ENCODE measurements at places on chromosomes 1 and 21. TPM values are rescaled to one million over a fixed set of nuclear protein-coding genes. Genes with fewer than 3 reads are reported as not detected.

The GBP2 gene
- total RNA-seq: 72.9 TPM

- no peaks in the 10 kb centered on the region for H3K36me3 ChIP-seq
- no peaks in the 10 kb centered on the region for H3K27me3 ChIP-seq
- peak; percentile 65 for DNase-seq
- H3K27ac ChIP-seq: no peak within 1 kb of the TSS
- H3K4me1 ChIP-seq: peaks cover 5% of the 10 kb centered on the region
These were observed at the start of gene RBP7 for GRCh38 chr1:9996624-9997582. RBP7 (plus strand) TSS chr1:9997228; CDS start chr1:9997259, 31 bp downstream.

GRCh38 chr1:9196129-9197040 is 38.2 kb upstream of the H6PD start:
- DNase-seq: no peak
- H3K4me1 ChIP-seq: peaks cover 9% of the 10 kb centered on the region
- no peaks in the 10 kb centered on the region for H3K36me3 ChIP-seq
- no peaks in the 10 kb centered on the region for H3K27me3 ChIP-seq
- peak overlapping the region; percentile 11 for H3K4me3 ChIP-seq

- no peaks in the 10 kb centered on the region for H3K27me3 ChIP-seq
- H3K27ac ChIP-seq: peak overlapping the region; percentile 46
- no peak for DNase-seq
- peaks cover 20% of the 10 kb centered on the region for H3K4me1 ChIP-seq
- no peaks in the 10 kb centered on the region for H3K36me3 ChIP-seq
These were observed 256.6 kb downstream of the DYRK1A start for GRCh38 chr21:37623183-37623582.

DNA sequence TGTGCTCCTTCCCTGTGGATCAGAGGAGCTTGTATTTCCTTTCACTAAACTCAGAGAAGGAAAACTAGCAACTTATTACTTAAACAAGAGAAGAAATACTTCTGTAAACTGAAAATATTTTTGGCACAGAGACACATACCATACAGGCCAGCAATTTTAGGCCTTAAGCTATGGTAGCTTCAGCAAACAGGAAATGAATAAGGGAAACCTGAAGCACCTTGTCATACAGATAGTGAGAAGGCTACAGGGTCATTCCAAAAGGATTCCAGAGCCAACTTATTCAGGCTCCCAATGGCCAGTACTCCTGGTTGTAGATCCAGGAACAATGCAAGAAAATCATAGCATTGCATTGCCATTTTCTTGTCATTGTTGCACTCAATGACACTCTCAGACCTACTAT is 9.1 kb upstream of the KYAT3 start:
- H3K4me3 ChIP-seq: no peak overlapping the region
- H3K27ac ChIP-seq: no peak overlapping the region
- peaks cover 16% of the 10 kb centered on the region for H3K36me3 ChIP-seq
- DNase-seq: no peak

- no peaks in the 10 kb centered on the region for H3K27me3 ChIP-seq
- H3K36me3 ChIP-seq: no peaks in the 10 kb centered on the region
- no peak overlapping the region for H3K4me3 ChIP-seq
- peaks cover 3% of the 10 kb centered on the region for H3K4me1 ChIP-seq
- H3K27ac ChIP-seq: no peak overlapping the region
- DNase-seq: no peak
These were observed 241.0 kb downstream of the RHOU start for GRCh38 chr1:228976316-228976715.

GRCh38 chr1:19528438-19528837 is 43.1 kb upstream of the CAPZB start:
- peaks cover 3% of the 10 kb centered on the region for H3K4me1 ChIP-seq

GRCh38 chr1:91020967-91021685 is 709 bp downstream of the ZNF644 start:
- no peaks in the 10 kb centered on the region for H3K27me3 ChIP-seq
- H3K36me3 ChIP-seq: no peaks in the 10 kb centered on the region
- DNase-seq: peak; percentile 86
- peaks cover 4% of the 10 kb centered on the region for H3K4me1 ChIP-seq
- peak overlapping the region; percentile 72 for H3K4me3 ChIP-seq

The TFF1 gene
- not detected for total RNA-seq

GRCh38 chr1:201006450-201006849 is 17.1 kb downstream of the KIF21B start:
- H3K4me3 ChIP-seq: no peak overlapping the region
- no peaks in the 10 kb centered on the region for H3K4me1 ChIP-seq
- H3K36me3 ChIP-seq: no peaks in the 10 kb centered on the region
- no peaks in the 10 kb centered on the region for H3K27me3 ChIP-seq
- no peak for DNase-seq
- no peak overlapping the region for H3K27ac ChIP-seq

GRCh38 chr1:153220606-153221303 is 3.4 kb downstream of the PRR9 start:
- H3K27ac ChIP-seq: no peak overlapping the region
- no peaks in the 10 kb centered on the region for H3K4me1 ChIP-seq
- no peak overlapping the region for H3K4me3 ChIP-seq

The KIAA0040 gene
- 36.7 TPM for total RNA-seq

The SIK1 gene
- 1.4 TPM for total RNA-seq

DNA sequence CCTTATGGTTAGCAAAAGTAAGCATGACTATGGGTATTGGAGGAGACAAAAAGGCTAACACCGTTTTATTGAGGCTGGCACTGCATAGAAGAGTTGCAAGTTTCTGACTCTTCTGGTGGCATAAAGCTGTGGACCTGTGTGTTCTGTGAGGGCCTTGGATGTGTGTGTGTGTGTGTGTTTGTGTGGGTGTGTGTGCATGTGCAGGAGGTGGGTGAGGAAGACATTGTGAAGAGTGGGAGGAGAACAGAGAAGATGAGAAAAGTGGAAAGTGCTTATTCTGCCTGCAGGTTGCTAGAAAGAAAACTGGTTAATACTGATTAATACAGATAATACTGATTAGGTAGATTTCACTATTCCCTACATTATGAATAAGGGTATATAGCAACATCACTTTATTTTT is 12.6 kb downstream of the SLC22A15 start:
- no peak overlapping the region for H3K4me3 ChIP-seq
- H3K4me1 ChIP-seq: no peaks in the 10 kb centered on the region
- no peaks in the 10 kb centered on the region for H3K27me3 ChIP-seq

The RAB25 gene
- not detected for total RNA-seq

The DCDC2B gene
- not detected for total RNA-seq

GRCh38 chr1:198496216-198497143 is 44.0 kb downstream of the ATP6V1G3 start:
- H3K36me3 ChIP-seq: no peaks in the 10 kb centered on the region
- H3K27me3 ChIP-seq: no peaks in the 10 kb centered on the region
- H3K4me1 ChIP-seq: no peaks in the 10 kb centered on the region
- H3K27ac ChIP-seq: no peak overlapping the region

The PEF1 gene
- 340 TPM for total RNA-seq

The CREB3L4 gene
- total RNA-seq: 6.3 TPM

DNA sequence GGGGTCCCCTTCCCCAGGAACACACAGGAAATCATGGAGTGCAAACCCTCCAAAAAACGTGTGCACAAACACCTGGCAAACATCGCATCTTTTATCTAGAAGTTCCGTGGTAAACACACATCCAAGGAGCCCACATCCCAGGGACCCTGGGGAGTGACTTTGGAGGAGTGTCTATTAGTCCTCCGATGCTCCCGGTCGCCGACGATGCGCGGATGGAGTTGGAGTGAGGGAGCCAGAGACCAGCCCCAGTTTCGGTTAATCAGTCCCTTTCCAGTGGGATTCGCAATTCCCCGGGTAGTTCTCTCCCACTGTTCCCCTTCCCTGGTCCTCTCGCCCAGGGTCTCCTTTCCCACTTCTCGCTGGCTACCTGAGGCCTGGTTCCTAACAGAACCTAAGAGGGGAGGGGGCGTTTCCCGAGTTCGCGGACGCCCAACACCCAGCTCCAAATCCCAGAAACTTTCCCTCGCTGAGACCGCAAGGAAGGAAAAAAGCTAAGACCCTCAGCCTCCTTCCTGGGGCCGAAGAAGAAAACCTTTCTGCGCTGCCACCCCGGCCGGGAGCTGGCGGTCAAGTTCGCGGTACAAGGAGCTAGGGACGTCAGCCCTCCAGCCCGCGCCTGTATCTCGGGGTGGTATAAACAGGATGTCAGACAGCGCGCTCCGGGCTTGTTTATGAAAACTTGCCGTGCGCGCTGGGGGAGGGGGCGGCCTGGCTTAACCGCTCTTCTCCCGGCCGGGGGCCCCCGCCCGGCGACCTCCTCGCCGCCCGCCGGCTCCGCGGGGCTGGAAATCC is 787 bp downstream of the JAK1 start:
- H3K4me1 ChIP-seq: peaks cover 6% of the 10 kb centered on the region
- DNase-seq: peak; percentile 32
- H3K27ac ChIP-seq: peak overlapping the region; percentile 94
- H3K36me3 ChIP-seq: no peaks in the 10 kb centered on the region
- H3K27me3 ChIP-seq: no peaks in the 10 kb centered on the region
- peak overlapping the region; percentile 76 for H3K4me3 ChIP-seq

The GUCA2A gene
- total RNA-seq: not detected

DNA sequence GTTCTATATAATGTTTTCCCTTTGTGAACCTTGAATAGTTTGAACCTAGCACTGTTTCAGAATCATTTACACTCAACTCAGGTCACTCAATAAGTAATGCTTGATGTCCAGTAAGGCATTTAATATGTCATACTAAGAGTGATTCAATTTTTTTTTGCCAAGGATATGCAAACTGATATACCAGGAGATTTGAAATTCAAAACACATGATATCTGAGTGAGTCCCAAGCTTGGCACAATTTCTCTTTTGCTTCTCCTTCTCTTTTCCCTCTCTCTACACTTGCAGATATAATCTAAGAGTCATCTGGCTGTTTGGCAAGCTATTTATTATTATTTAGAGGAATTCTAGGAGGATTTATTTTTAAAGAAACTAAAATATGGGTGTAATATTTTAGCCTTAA is 61.6 kb upstream of the SPAG17 start:
- H3K27ac ChIP-seq: no peak overlapping the region
- no peak overlapping the region for H3K4me3 ChIP-seq
- DNase-seq: no peak
- no peaks in the 10 kb centered on the region for H3K36me3 ChIP-seq
- no peaks in the 10 kb centered on the region for H3K27me3 ChIP-seq
- no peaks in the 10 kb centered on the region for H3K4me1 ChIP-seq

DNA sequence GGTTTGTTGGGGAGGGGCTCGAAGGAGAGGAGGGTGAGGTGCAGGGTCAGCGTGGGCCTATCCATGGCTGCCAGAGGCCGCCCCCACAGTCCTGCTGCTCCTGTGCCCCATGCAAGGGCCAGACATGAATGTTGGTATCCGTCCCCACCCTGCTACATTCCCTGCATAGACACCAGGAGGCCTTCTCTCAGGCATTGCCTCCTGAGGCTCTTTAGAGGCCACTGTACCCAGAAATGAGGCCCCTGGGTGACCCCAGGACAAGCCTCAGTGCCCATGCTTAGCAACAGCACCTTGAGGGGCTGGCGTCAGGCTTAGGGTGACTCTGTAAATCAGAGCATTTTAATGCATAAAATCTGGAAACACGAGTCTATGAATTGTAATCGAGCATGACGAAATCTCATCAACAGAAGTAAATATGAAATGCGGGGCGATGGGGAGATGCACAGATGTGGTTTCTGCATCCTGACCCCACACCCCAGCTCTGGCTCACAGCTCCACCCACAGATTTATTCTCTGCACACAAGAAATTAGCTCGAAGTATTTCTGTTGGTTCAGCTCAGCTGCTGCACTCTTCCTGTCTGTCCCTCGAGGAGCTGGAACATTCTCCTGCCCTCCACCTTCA is 124.0 kb upstream of the CSF3R start:
- DNase-seq: no peak
- no peaks in the 10 kb centered on the region for H3K4me1 ChIP-seq
- H3K36me3 ChIP-seq: no peaks in the 10 kb centered on the region
- H3K27ac ChIP-seq: no peak overlapping the region
- no peak overlapping the region for H3K4me3 ChIP-seq

All from ascending aorta (tissue), 2 donors.